ENCODE measurements at places on chromosomes 12 and 14.

DNA sequence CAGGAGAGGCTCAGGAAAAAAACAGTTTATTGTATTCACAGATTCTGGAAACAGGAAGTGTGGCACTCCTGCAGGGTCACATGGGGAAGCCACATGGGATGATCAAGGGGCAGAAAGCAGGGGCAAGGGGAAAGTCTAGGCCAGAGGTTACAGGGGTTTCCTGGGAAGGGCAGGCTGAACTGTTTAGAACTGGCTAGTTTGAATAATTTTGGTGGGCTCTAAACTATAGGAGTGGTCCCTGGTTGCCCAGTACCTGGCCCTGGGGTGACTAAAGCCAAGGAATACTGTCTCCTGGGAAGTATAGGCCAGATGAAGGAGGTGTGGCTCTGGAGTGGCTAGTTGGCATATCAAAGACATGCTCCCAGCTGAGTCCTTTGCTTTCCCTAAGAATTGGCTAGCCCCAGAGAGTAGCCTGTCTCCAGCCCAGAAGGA, 169.2 kb downstream of the SLC41A2 start:
- DNase-seq, result no peak

GRCh38 chr12:96194576-96194889, 358 bp downstream of the ELK3 start:
- DNase-seq, result no peak

DNA sequence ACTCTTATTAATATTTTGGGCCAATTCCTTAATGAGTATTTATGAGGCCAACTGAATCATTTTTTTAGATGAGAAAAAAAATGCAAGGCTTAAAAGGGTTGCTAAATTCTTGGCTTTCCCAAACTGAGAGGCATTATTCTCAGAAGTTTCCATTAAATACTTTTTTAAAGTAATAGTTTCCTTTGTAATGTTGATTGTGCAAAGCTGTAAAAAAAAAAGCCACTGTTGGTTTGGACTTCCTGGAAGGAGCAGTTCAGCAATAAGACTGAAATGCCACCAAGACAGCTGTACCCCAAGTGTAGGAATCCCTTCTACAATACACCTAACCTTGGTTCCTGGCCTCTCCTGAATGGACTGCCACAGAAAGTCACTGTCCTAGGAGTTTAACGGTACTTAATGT, 231.3 kb downstream of the MON2 start:
- DNase-seq, result no peak

- DNase-seq, result no peak
Measured at GRCh38 chr12:58575256-58575655, 345.0 kb downstream of the LRIG3 start.
